Germinal center (tissue), 1 donor: ENCODE measurements at places on chromosomes 7 and 10.

- DNase-seq, result no peak
Measured at GRCh38 chr7:14717816-14718215, 184.7 kb downstream of the DGKB start.

DNA sequence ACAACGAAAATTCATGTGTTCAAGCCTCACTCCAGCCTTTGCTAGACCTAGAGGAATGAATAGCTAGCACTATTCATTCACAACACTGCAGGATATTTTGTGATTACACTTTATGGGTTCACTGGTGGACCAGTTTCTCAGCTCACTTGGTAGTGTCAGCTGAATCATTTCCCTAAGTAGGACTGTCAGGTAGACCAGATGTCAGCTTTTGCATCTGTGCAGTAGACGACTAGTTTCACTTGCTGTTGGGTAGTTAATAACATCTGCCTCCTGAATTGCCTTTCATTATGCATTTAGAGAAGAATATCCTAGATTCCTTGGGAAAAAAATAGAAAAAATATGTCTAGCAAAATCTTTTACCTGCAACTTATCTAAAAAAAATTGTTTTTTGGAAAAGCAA lies 296.4 kb downstream of the ADARB2 start:
- no peak for DNase-seq

DNA sequence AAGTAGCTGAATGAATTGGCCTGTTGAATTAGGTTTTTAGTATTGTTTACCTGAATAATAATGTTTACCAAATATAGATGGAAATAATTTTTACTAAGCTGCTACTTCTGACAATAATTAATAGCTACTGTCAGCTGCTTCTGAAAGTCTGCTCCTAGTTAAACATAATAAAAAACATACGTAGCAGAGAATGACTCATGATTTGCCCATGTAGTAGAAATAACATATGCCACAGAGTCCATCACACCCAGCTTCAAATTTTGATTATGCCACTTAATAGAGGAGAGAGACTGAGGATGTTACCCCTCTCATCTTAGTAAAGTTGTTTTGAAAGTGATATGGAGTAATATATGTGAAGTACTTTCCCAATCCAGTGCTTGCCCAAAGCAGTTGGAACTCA lies 57.6 kb upstream of the MDFIC start:
- no peak for DNase-seq

- DNase-seq, result no peak
Measured at GRCh38 chr7:42805601-42806000, 106.3 kb downstream of the C7orf25 start.

DNA sequence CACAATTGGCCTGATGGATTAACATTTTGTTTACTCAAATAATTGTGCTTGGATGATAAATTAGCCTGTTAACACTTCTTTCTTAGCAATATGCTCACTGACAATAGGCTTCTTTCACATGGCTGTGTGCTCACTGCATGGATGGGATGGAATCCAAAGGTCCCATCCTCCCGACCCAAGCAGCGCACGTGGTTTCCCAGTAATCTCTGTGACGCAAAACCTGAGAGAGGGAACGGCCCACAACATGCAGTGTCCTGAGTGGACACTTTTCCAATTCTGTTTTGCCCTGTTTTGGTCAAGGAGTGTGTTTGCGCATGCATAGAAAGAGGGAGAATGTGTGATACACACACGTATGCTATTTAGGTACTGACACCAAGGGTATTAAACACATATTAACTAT lies 42.1 kb upstream of the RASGEF1A start:
- DNase-seq, result no peak

- no peak for DNase-seq
Measured at GRCh38 chr10:88152728-88153133, 289.3 kb downstream of the PTEN start.

- DNase-seq, result no peak
Measured at GRCh38 chr7:84792231-84792893, 394.5 kb downstream of the SEMA3D start.

DNA sequence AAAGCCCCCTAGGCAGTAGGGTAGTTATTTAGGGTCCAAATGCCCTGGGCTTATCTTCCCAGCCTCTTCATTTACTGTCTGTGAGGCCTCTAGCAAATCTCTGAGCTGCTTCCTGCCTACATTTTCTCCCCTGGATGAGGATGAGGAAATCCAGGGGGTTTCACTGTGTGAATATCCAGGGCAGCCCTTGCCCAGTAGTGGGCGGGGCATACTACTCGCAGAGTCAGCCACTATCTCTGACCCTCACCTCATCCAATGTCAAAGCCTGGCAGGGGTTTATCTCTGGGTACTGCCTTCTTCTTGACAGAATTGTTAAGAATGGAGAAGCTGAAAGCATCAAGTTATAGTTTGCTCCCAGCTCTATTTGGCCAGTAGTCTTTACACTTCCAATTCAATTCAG lies 48.9 kb downstream of the CUZD1 start:
- DNase-seq, result no peak

- DNase-seq, result no peak
Measured at GRCh38 chr7:128391805-128392204, 18.0 kb downstream of the IMPDH1 start.

DNA sequence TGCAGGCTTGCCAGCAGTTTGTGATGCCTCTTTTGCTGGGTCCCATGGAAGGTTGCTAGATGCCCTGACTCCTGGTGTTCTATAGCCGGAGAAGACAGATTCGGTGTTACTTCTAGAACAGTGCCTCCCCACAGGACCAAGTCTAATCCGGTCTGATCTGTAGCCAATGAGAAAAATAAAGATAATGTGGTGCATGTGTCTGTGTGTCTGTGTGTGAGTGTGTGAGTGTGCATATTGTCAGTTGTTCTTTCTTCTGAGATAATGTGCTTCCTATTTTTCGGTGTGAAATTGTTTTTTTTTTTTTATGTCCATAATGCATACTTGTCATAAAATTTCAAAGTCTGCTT lies 29.7 kb upstream of the ZNRF2 start:
- no peak for DNase-seq

- DNase-seq, result no peak
Measured at GRCh38 chr7:19623676-19624075, 85.2 kb downstream of the POLR1F start.

- DNase-seq, result no peak
Measured at GRCh38 chr10:32269343-32270100, 77.4 kb downstream of the EPC1 start.

DNA sequence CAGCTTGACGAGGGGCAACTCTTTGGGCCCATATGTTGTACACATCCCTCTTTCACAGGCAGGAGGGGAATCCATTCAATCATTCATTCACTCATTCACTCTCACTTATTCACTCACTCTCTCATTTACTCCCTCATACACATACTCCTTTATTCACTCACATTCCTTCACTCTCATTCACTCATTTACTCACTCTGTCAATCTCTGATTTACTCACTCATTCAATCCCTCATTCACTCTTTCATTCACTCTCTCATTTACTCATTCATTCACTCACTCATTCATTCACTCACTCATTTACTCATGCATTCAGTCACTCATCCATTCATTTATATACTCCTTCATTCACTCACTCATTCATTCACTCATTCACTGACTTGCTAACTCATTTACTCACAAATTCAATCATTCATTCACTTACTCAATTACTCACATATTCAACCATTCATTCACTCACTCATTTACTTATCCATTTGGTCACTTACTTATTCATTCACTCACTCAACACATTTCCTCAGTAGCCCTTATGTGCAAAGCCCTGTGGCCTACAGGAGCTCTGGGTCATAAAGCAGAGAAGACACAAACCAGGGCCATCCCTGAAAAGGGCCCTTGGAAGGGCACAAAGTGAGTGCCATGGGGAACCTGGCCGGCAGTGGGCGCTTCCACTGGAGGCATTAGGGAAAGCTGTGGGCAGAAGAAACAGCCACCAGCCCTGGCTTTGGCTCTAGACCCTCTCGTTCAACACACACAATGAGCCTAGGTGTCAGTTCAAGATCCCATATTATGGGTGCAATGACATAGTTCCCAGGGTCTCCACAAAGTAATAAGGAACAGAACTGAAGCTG lies 26.0 kb downstream of the HIP1 start:
- DNase-seq, result no peak

GRCh38 chr10:27169849-27170248 lies 14.7 kb downstream of the MASTL start:
- DNase-seq, result no peak

DNA sequence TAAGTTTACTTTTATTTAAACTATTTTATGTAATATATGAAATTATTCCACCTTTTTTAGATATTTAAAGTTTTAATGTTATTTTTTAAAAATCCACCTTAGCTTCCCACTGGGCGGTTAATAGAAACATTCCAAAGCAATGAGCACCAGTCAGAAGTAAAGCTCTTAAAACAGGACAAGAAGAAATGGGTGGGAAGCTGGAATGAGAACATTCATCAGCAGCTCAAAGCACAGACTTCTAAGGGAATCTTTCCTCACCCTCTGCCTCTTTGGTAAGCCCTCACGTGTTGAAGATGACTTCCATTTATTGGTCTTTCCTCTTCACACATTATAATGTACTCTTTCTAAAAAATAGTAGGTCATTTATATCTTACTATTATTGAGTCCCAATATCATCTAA lies 3.1 kb downstream of the AGMO start:
- no peak for DNase-seq

DNA sequence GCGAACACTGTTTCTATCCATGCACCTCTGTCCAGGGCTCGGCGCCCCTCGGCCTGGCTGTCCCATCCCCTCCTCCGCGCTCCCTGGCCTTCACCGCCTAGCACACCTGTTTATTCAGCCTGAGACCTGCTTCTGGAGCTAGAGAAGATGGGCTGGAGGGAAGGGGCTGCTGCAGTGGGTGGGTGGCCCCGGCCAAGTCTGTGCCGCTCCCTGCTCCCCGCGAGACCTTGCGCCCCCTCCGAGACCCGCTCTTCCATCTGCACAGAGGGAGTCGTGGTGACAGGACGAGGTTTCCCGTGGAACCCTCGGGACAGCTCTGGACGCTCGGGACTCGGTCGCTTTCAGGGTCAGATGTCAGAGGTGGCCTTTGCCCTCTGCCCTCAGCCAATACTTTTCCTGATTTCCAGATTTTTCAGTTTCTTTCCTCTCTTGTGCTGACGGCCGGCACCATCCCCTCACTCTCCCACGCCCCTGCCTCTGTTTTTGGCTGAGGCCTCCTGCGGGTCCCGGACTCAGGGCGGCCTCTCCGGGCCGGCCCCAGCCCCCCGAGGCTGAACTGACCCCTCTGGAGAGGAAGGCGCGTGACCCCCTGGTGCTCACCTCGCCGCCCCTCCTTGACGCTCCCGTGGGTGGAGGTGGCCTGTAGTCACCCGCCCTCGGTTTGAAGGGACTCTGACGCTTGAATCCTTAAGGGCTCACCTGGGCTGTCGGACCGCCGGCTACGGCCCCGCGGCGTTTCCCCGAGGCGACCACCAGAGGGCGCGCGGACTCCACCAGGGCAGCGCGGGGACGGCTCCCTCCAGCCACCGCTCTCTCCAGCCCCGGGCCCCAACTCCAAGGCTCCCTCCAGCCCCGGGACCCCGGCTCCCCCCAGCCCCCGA lies 15.6 kb downstream of the SHH start:
- DNase-seq, result peak; percentile 78

DNA sequence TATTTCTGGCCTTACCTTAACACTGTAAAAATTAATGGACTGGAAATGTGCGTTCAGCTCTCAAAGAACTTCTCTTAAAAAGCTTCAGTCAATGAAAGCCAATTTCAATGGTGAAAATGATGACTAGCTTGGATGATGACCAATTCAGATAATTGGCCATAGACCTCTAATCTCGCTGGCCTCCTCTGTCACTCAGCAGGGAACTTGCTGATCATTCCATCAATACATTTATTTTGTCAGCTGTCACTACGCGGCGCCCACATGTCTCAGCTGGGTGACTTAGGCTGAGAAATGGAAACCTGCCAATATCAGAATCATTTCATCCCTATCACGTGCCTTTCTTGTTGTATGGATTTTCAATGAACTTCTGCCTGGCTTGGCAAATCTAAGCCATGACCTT lies 673.0 kb upstream of the AUTS2 start:
- no peak for DNase-seq

DNA sequence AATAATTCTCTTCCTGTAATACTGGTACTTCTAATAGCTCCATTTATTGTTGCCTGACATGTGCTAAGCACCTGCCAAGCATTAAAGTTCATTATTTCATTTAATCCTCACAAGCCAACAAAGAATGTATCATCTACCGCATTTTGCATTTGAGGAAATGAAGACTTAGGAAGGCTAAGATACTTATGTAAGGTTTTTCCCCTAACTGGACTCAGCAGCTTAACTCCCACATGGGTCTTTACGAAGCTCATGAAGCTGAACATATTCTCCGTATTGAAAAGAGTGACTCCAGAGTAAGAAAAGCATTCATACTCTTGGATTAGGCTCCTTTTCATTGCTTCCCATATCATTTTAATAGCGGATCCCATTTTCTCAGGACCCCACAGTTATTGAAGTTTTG lies 155.7 kb upstream of the TMEM72 start:
- no peak for DNase-seq

DNA sequence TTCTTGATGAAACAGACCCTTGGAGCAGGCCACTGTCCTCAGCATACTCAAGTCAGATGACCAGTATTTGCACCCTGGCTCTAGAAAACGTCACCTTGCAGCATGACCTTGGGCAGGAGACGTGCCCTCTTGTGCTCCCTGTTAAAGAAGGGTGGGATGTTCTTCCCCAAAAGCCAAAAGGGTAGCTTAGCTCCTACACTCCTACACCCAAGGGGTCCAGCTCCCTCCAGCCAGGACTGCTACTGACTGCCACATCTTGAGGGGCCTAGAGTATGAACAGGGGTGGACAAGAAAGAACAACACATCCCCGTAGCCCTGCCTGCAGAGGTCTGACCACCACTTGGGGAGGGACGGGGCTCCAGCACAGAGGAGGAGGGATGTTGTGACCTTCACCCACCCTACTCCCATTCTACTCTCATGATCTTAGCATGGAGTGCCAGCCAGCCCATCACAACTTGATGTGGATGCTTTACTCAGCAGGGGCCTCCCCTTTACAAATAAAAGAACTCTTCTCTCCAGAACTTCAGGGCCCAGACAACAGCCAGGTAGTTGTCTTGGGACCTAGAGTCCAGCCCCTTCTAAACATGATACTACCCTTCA lies 165.3 kb upstream of the ZMIZ1 start:
- DNase-seq, result no peak

- DNase-seq, result no peak
Measured at GRCh38 chr7:41504214-41504980, 198.5 kb downstream of the INHBA start.

DNA sequence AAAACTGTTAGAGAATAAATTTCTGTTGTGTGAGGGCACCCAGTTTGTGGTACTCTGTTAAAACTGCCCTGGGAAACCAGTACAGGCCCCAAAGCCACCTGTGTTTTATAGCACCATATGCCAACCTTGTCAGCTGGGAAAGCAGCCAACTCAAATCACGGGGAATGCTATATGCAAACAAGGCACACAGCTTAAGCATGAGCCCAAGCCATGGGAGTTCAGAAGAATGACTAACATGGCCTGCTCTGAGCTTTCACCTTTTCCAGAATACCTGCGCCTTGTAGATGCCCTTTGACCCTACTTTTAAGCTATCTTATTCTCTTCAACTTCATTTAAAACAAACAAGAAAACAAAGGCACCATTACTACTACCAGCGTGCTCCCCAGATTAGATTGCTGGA lies 5.5 kb upstream of the SLC25A13 start:
- DNase-seq, result no peak

- no peak for DNase-seq
Measured at GRCh38 chr7:132023466-132023865, 467.0 kb upstream of the PODXL start.
